Natural killer cell (primary cell): ENCODE measurements at places on chromosomes 16 and 17.
A peak's percentile ranks its signal among the peaks of the same experiment; 100 is the strongest.

DNA sequence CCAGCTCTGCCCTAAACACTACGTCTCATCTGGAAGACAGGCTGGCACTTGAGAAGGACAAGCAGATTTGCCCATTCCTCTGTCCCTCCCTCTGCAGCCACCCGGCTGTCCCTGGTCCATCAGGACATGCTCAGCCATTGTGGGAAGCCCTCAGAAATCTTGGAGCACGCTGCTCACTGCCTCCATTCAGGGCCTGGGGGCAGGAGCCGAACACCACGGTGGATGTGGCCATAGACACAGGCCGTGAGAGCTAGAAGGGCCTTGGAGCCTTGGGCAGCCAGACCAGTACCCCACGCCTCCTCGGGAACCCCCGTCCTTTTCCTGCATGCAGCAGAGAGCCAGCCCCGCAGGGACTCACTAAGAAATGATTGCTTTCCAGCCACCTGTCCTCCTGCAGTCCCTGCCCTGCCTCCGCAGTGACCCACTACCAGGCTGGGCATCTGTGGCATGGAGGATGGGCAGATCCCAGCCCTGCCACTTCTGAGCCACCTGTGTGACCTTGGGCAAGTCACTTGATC lies 3.4 kb downstream of the DOC2A start:
- DNase-seq = no peak

- no peak for DNase-seq
Measured at GRCh38 chr17:20935740-20936139, 107.1 kb downstream of the USP22 start.

GRCh38 chr17:9987779-9988585 lies 82.9 kb upstream of the RCVRN start:
- DNase-seq = peak; percentile 45

- DNase-seq = no peak
Measured at GRCh38 chr17:68903286-68903685, 51.9 kb downstream of the ABCA8 start.
